ENCODE measurements at places on chromosomes 1 and 21.

DNA sequence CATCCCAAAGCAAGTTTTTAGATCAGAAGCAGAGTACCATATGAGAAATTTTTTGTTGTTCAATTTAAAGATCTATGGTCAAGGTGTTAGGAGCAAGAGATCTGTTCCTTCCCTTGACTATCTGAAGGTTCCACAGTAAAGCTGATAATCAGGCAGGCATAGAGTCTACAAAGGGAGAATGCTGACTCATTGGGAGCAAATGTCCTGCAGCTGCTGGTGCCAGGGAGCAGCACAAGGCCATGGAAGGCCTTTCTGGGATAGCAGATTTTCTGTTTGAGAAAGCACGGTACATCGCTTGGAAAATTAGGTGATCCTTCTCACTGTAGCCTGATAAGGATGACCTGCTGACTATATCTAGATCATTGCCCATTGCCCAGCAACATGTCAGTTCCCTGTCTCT lies 210.1 kb upstream of the C1orf87 start:
- no peak for ATAC-seq

- ATAC-seq: no peak
Observed at GRCh38 chr1:160226623-160227022, 21.4 kb downstream of the PEA15 start.

- no peak for ATAC-seq
Observed at GRCh38 chr1:9166289-9167235, 37.7 kb upstream of the GPR157 start.

GRCh38 chr1:180912211-180912800 lies 391 bp upstream of the KIAA1614 start:
- no peak for ATAC-seq

DNA sequence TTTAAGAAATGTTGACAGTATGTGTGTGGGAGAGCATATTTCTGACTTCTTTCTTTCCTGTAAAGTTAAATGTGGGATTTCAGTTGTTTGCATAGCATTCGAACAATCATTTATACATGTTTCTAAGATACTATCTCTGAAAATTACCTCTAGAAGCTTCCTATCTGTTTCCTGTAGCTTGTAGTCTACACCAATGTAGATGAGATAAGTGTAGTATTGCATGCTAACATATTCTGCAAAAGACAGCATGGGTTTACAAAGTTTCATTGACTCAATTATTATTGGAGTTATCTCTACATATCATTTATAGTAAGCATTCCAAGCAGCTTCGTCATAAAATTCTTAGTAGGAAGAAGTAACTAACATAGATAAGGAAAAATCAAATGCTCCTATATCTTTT lies 98.9 kb upstream of the DPYD start:
- no peak for ATAC-seq

GRCh38 chr1:116785006-116785405 lies 30.8 kb downstream of the CD2 start:
- no peak for ATAC-seq

DNA sequence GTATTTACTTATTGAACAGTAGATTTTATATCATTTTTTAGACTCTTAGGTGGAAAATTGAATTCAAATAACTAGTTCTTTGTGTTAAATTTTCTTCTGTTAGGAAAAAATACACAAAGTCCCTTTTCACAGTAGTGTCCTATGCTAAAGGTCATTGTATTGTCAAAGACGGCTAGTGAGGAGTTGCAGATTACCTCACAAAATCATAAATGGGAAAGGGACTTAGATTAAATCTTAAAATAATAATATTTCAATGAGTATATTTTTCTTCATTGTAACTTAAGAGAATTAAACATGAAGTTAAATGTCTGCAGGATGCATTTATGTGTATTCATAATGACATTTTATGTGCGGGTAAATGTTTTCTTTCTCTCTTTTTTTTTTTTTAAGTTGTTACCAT lies 32.7 kb downstream of the LYPLAL1 start:
- no peak for ATAC-seq

GRCh38 chr1:198185146-198185545 lies 28.3 kb downstream of the NEK7 start:
- ATAC-seq: no peak

DNA sequence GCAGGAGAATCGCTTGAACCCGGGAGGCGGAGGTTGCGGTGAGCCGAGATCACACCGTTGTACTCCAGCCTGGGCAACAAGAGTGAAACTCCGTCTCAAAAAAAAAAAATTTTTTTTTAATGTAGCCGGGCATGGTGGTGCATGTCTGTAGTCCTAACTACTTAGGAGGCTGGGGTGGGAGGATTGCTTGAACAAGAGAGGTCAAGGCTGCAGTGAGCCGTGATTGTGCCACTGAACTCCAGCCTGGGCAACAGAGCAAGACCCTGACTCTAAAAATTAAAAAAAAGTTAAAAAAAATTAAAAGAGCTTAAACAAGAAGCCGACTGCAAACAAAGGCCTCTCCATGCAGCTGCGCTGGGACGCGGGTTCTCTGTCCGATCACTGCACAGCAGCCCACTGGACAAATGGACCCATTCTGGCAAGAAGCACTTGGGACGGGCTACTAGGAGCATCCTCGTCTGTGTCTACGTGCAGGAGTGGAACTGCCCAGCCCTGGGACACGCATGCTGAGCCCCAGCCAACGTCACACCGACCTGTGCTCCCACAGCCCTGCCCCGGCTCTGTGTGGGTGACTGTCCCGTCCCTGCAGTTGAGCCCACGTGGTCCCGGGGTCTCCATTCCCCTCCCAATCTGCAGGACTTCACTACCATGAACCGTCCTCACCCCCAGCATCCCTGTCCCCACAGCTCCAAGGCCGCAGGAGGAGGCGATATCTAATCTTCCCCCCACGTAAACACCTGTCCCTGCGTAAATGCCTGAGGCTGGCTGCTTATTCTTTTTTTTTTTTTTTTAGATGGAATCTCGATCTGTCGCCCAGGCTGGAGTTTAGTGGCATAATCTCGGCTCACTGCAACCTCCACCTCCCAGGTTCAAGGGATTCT lies 12.3 kb downstream of the SLC35E2B start:
- ATAC-seq: no peak

- ATAC-seq: no peak
Observed at GRCh38 chr1:25257196-25257595, 9.9 kb upstream of the RSRP1 start.

DNA sequence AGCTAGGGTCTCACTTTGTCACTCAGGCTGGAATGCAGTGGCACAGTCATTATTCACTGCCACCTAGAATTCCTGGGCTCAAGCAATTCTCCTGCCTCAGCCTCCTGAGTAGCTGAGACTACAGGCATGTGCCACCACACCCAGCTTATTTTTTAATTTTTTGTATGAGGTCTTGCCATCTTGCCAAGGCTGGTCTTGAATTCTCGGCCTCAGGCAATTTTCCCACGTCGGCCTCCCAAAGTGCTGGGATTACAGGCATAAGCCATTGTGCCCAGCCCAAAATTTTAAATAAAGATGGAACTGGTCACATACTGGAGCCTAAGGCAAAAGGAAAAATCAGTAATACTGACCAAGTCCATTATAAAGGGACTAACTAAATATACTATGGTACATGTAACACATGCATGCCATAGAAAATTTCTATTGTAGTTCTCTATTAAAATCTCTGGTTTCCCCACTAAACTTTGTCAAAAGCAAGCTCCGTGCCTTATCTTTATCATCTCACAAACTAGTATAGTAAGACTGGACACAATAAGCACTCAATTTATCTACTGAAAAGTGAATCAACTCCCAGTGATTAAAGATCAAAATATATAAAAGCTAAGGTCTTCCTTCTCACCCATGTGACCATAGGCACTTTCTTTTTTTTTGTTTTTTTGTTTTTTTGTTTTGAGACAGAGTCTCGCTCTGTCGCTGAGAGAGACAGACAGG lies 61.6 kb downstream of the HSF2BP start:
- no peak for ATAC-seq

DNA sequence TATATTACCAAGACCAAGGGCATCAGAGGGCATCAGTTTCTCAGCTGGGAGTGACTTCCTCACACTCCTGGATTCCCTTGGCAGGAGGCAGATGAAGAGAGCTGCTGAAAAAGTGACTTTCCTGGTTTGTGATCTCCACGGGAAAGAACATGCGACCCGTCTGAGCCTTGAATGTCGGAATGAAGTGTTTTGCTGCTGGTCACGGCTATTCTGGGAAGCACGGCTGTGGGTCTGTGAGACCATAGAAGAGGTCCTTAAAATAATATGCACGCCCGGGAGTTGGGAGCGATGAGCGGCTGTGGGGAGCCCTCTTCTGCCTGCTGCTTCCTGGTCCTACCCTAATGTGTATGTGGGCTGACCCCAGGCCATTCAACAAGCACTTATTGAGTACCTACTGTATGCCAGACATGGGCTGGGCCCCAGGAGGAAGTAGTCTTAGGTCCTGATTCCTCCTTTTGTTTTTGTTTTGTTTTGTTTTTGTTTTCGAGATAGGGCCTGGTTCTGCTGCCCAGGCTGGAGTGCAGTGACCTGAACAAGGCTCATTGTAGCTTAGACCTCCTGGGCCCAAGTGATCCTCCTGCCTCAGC lies 13.2 kb upstream of the UMODL1 start:
- ATAC-seq: no peak

GRCh38 chr1:24713176-24713575 lies 32.1 kb upstream of the CLIC4 start:
- ATAC-seq: no peak

GRCh38 chr1:30697571-30698376 lies 25.6 kb downstream of the MATN1 start:
- no peak for ATAC-seq

DNA sequence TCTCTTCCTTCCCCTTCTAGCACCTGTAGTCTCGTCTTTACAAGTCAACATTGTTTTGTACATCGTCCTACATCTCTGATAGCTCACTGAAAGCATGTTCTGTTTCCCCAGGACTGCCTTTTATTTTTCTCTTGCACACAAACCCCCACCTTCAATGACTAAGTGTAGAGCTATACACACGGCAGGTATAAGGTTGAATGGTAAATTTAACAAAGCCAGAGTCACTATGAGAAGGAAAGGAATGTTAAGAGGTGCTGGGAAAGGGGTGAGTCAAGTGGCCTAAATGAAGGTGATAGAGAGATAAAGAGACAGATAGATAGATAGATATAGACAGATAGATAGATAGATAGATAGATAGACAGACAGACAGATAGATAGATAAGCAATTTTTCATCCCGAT lies 134.3 kb upstream of the ATP1B1 start:
- no peak for ATAC-seq

DNA sequence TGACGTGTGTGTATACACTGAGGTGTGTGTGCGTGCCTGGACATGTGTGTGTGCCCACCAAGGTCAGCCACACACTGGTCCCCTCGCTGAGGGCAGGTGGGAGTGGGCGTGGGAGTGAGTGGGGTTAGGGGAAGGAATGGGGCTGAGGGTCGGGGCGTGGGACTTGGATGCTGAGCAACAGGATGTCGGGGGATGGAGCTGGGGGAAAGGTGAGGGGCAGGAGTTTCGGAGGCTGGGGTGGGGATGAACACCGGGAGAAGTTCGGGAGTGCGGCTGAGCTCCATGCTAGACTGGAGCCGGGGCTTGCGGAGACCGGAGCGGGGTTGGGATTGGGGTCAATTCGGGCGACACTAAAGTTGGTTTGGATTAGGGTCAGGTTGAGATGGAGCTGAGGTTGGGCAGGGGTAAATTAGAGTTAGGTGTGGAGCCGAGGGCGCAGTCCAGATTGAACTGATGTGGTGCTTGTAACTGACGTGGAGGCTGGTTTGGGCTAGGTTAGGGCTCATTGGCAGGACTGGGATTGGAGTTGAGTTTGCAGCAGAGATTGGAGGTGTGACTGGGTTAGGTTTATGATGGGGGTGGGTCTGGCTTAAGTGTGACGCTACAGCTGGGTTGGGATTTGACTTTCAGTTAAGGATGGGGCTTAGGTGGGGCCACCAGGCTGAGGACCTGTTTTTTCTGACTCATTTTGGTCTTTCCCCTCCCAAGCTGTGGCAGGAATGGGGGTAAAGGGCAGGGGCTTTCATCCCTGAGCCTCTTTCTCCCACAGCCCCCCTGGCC lies 3.3 kb upstream of the GUCA2A start:
- ATAC-seq: no peak

GRCh38 chr1:69510026-69510425 lies 57.7 kb upstream of the LRRC7 start:
- no peak for ATAC-seq

- ATAC-seq: no peak
Observed at GRCh38 chr1:198108636-198109370, 48.0 kb upstream of the NEK7 start.

- ATAC-seq: no peak
Observed at GRCh38 chr1:98888869-98889268, 115.8 kb downstream of the PLPPR5 start.

DNA sequence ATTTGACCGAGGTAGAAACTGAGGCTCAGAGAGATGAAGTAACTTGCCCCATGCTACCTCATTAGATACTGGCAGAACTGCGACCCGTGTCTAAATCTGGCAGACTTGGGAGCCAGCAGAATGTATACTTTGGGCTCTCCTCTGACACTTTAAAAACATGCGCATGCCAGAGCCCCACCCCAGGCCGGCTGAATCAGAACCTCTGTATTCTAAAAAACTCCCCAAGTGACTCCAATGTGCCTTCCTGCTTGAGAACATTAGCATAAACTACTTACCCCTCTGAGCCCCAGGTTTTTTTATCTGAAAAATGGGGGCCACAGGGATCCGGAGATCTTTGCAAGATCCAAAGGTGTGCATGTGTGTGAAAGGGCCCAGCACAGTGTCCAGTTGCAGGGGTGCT lies 344.7 kb upstream of the USP24 start:
- ATAC-seq: no peak

DNA sequence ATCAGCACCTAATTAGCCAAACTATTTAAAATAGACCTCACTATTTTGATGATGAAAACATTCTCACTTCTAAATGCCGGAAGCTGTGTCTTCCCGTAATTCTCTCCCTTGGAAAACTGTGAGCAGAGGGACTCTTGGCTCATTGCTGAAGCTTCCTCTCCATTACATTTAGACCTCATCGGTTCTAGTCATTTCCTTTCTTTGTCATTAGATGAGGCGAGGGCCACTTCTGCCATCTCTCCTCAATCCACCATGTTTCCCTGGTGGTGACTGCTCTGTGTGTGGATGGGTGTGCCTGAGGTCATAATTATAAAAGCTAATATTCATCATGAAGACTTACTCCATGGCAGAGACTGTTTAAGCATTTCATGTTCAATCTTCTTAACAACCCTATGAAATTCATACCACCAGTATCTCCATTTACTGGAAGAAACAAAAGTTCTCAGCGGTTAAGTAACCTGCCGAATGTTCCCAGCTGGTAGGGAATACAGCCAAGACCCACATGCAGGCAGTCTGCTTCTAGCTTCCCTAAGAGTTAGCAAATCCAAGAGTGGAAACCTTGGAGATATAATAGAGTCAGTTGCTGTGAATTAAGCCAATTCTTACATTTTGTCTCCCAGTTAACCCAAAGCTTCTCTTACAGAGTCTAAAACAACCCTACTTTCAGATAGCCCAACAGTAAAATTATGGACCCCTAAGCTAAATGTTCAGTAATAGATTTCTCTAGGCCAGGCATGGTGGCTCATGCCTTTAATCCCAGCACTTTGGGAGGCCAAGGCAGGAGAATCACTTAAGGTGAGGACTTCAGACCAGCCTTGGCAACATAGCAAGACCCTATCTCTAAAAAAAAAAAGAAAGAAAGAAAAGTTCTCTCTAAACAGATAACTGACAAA lies 156.2 kb downstream of the ZBTB18 start:
- no peak for ATAC-seq
